ENCODE measurements at places on chromosomes 11 and 22. TPM values are rescaled to one million over a fixed set of nuclear protein-coding genes. Genes with fewer than 3 reads are reported as not detected.

DNA sequence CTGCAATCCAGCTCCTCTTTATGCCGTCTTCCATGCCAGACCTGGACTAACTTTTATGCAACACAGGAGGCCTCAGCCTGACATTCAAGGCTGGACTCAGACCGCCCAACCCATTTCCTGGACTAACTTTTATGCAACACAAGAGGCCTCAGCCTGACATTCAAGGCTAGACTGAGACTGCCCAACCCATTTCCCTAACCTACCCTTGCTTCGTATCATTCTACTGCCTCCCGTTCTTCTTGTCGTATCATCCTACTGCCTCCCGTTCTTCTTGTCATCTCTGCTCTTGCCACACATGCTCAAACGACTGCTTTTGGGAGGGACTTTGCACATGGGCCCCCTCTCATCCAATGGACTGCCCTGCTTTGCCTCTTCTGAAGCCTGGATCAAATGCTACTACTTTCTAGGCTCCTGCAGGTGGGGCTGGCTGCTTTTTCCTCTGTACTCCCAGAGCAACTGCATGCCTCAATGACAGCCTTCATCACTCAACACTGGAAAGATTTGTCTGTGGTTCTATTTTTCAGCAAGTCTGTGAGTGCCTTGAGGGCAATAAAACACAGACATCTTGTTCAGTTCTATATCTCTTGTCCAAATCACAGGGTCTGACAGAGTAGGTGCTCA is 7.8 kb downstream of the TBC1D10A start:
- DNase-seq = no peak

DNA sequence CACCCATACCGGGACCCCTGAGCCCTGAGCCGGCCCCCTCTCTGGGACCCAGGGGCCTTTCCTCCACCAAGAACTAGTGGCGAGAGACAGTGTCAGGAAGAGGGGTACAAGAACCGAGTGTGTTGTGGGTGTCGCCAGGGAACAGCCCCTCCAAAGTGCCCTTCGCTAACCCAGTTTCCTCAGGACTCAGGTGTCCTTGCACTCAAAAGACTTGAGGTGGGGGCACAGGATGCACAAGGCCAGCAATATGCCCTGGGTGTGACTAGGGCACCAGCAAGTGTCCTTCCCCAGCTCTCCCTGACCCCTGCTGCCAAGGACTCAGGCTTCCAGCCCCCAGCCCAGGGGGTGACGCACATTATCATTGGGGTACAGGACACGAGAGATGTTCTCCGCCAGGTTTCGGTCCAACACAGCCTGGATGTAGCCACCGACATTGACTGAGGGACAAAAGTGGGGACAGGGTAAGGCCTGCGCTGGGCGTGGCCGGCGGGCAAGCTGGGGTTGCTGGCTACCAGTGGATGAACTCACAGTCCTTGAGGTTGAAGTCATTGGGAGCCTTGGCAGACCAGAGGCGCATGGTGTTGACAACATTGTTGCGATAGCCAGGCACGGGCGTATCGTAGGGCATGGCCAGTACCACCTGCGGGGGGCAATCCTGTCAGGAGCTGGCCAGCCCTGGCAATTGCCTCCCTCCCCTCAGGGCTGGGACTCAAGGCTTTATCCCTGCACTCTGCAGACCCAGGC is 4.7 kb downstream of the PYGM start:
- no peak for DNase-seq

- DNase-seq = no peak
Measured at GRCh38 chr11:121112498-121113455, 11.7 kb downstream of the TECTA start.

Gene MYEOV
- polyA plus RNA-seq = 0.90 TPM

DNA sequence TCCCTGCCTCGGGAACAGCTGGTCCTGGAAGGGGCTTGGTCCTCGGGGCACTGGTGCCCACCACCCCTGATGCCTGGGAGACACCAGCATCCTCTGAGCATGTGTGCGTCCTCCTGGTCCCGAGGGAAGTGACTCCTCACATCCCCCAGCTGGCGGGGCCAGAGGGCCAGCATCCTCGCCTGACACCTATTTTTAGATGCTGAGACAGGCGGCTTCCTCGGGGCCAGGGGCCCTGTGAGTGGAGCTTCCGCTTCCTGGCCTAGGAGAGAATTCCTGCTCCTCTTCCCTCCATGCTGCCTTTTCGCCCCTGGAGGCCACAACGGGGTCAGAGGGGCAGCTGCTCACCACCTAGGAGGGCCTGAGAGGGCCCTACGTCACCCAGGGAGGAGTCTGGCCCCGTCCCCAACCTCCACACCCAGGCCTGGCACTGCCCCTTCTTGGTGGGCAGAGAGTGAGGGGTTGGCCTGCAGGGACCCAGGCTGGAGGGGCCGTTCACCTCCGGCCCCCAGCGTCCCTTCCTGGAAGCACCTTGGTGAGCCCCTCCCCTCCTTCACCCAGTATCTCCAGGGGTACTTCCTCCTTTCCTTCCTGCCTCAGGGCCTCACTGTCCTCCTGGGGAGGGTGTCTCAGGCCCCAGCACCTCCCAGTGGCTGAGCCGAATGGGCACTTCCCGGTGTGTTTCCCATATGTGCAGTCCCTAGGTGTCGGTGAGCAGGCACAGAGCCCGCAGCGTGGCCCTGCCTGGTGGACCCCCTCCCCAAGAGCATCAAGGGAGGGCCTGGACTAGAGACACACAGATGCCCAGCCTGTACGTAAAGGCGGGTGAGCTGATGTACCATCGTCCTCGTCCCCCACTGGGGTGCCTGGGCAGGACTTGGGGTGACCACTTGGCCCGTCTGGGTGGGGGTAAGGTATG is 6.1 kb downstream of the CD81 start:
- no peak for DNase-seq

Gene MS4A3
- polyA plus RNA-seq = 0.80 TPM

DNA sequence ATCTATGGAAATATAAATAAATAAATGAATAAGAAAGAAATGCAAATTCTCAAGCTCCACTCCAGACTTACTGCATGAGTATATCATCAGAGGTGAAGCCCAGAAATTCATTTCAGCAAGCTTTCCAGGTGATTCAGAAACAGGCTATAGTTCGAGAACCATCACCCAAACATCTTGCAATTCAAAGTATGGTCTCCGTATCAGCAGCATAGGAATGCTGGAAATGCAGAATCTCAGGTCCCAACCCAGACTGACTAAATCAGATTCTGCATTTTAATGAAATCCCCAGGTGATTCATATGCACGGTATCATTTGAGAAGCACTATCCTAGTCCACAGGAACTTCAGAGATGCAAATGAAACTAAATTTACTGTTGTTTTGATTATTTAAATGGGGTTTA is 95.3 kb downstream of the SERGEF start:
- no peak for DNase-seq

All from forelimb muscle (tissue), 1 donor.